ENCODE measurements at places on chromosomes 7 and 10.

DNA sequence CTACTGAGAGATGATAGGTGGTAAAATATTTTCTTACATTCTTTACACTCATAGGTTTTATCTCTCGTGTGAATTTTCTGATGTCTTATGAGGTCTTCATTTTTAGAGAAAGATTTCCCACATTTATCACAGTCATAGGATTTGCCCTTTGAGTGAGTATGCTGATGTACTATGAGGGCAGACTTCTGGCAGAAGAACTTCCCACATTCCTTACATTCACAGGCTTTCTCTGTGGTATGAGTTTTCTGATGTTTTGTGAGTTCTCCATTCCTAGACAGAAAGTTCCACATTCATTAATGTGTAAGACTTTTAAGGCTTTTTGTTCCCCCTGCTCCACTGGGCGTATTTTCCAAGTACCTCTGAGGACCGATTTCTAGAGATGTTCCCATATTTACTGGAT lies 23.5 kb downstream of the ZNF25 start:
- DNase-seq, result no peak

GRCh38 chr10:47438857-47439474 lies 44.9 kb downstream of the ANXA8 start:
- no peak for DNase-seq

- DNase-seq, result no peak
Measured at GRCh38 chr7:98903246-98903645, 24.9 kb downstream of the TRRAP start.

DNA sequence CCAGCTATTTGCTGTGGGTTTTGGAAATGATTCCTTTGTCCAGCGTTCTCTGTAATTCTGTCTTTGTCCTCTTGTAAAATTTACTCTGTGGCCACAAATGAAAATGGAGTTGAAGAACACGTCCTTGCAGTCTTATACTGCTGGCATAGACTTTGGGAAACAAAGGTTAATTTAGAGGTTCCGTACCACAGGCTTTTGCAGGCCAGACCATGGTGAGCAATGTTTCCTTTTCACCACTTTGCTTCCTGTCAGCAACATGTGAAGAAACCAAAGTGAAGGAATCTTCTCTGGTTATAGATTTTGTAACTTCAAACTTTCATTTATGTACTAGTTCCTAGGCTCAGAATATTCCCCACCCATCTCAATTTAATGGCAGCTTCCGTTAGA lies 488.5 kb downstream of the MDFIC start:
- DNase-seq, result no peak

GRCh38 chr7:55108401-55108800 lies 89.6 kb downstream of the EGFR start:
- no peak for DNase-seq

- DNase-seq, result no peak
Measured at GRCh38 chr7:81120803-81121202, 202.0 kb upstream of the SEMA3C start.
